CD4-positive, alpha-beta memory T cell (primary cell): ENCODE measurements at places on chromosomes 13 and 19. TPM values are rescaled to one million over a fixed set of nuclear protein-coding genes. Genes with fewer than 3 reads are reported as not detected.
A peak's percentile ranks its signal among the peaks of the same experiment; 100 is the strongest.

DNA sequence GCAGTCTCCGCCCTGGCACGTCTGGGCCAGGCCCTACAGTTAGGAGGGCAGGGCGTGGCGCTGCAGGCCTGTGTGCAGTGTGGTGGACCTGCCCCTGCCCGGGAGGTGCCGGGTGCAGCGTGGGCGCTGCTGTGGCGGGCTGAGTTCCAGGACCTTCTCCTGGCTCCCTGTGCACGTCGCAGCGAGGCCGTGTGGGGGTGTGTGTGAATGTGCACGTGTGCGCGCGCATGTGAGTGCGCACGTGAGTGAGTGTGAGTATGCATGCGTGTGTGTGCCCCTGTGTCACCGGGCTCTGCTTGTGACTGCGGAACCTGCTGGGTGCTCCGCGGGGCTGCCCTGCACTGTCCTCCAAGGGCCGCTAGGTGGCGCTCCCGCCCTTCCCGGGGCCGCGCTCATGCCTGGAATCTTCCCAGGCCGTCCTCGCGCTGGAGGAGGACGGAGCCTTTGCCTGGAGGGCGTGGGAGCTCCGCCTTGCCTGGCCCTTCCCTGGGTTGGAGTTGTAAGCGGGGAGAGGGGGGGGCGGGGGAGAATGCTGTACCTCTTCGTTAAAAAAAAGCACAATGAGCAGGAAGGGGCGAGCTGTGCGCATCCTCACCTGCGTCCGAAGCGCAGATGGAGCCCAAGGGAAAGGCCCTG lies 79.3 kb downstream of the KDM4B start:
- DNase-seq = peak; percentile 41

- no peak for DNase-seq
Measured at GRCh38 chr19:23528376-23528775, 133.1 kb upstream of the ZNF91 start.

- DNase-seq = no peak
Measured at GRCh38 chr13:85512421-85512820, 286.8 kb downstream of the SLITRK6 start.

- DNase-seq = no peak
Measured at GRCh38 chr13:25001476-25002206, 94.3 kb upstream of the PABPC3 start.

Gene CACNA1A
- total RNA-seq = 0.30 TPM
